ENCODE measurements at places on chromosomes 13 and 19.

DNA sequence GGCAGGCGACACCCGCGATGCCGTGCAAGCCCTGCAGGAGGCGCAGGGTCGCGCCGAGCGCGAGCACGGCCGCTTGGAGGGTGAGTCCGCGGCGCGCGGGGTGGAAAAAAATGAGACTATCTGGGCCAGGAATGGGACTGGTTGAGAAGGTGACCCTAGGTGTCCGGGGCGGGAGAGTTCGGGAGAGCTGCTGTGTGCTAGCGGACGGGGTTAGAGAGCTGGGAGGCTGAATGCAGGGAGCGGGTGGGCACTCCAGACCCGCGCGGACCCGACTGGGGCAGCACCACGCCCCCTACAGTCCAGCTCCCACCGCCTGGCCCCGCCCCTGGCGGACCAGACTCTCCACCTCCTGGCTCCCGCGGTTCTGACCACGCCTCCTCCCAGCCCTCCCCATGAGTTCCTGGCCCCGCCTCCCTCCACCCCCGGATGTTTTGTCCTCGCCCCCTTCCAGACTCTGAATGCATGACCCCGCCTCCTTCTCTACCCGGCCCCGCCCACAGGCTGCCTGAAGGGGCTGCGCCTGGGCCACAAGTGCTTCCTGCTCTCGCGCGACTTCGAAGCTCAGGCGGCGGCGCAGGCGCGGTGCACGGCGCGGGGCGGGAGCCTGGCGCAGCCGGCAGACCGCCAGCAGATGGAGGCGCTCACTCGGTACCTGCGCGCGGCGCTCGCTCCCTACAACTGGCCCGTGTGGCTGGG lies 1.5 kb downstream of the CLEC11A start:
- DNase-seq = peak; percentile 99

DNA sequence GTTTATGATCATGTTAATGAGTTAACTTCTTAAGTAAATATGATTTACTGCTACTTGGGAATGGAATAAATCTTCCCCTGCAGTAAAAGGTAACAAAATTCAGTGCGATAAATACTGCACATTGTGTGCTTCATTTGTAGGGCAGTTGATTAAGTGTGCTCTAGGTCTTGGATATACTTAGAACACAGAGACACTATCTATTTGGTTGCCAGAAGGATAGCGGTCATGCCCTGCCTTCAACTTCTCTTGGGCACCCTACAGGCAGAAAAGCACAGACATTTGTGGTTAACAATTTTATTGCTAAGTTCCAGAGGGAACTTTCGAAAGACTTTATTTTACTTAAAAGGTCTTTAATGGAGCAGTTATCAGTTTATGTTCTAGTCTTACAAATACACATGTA lies 605.8 kb downstream of the PCDH9 start:
- DNase-seq = no peak

GRCh38 chr13:95100525-95101433 lies 200.5 kb downstream of the ABCC4 start:
- no peak for DNase-seq

DNA sequence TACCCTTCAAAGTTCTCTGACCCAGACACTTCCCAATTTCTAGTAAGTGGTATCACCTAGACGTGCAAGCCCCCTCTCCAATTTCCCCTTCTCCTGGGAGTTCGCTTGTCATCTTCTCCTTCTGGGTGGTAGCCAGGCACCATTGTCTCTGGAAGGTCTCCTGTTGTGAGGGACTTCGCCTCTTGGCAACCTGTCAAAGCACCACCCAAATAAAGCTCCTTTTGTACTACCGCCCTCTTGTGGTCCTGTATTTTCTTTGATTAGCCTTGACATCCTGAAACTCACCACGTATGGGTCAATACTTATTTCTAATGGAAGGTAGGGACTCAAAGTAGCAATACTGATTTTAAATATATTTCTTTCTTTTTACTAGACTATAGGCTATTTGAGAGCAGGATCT lies 8.2 kb downstream of the GPC5 start:
- DNase-seq = no peak

DNA sequence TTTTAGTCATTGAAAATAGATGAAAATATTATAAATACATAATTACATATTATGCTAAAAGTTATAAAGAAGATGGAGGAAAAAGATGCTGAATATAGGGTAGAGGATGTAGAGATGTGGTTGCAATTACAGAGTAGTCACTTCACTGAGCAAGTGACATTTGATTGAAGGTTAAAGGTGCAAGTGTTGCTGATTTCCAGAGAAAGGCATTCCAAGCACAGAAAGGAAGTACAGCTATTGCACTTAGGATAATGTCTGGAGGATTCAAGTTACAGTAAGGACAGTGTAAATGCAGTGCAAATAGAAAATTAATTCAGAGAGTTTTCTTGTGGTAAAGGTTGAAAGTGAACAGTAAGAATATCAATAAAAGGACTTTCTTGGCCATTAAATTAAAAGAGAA lies 1721.8 kb downstream of the PCDH9 start:
- DNase-seq = no peak

DNA sequence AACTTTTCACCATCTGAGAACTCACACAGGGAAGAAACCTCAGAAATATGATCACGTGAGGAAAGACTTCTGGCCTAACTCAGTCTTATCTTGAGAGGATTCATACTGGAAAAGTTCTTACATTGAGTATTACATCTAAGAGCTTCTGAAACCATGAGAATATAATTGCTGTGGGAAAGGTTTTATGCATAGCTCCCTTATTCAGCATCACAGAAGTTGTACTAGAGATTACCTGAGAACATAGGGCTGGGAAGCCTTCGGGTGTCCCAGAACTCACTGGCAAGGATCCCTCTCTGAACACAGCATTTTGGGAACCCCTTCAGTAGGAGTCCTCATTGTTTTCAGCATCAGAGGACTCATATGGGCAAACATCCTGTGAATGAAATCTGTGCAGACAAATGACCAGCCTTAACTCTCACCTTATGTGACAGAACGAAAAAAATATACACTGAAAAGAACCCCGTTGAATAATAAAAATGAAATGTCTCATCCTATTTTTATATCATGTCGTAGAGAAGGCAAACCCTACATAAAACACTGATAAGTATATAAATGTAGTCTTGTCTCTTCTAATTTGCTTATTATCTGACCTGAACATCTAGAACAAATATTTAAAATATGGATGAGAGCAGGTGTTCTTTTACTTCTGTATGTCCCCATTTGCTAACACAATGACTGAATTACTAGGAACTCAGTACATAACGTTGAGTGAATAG lies 14.2 kb downstream of the ZNF274 start:
- DNase-seq = no peak

GRCh38 chr19:18310966-18311365 lies 11.9 kb downstream of the LSM4 start:
- no peak for DNase-seq

DNA sequence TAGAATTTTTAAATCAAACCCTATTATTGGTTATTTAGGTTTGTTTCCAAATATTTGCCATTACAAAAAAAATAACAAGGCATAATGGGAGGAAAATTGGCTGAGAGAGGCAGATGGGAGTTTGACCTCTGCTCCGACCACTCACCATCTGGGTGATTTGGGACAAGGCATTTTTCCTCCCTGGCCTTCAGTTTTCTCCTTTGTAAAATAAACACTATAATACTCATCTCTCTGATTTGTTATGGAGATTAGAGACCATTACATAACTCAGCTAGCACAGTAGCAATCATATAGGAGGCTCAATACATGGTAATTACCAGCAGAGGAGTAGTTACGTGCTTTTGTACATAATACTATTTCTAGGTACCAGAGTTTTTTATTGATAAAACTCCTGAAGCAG lies 70.2 kb upstream of the STK24 start:
- no peak for DNase-seq

DNA sequence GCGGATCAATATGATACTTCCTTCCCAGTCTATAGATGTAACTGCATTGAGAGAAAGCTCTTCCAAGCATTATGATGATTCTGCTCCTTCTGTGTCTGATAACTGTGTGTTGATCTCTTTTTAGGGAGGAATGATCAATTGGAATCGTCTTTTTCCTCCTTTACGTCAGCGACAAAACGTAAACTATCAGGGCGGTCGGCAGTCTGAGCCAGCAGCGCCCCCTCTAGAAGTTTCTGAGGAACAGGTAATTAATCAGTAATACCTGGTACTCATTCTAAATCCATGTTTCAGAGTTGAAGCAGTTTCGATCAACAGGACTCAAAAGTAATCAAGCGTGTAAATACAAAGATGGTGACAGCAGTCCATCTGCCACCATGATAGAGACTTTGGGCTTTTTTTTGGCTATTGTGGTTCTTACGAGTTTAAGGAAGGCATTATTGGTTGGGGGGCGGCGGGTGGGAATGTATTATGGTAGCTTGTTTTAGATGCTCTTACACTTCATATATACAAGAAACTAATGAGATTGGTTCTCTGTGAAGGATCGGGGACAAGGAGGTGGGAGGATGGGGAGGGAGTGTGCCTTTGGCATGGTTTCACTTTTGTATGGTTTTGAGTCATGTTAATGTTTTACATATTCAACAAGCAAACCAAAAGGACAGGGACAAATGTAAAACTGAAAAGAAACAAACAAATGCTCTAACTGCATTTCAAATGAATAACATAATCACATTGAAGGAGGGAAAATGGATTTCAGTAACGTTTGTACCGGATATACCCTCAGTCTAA lies 60.7 kb upstream of the GPR183 start:
- no peak for DNase-seq

DNA sequence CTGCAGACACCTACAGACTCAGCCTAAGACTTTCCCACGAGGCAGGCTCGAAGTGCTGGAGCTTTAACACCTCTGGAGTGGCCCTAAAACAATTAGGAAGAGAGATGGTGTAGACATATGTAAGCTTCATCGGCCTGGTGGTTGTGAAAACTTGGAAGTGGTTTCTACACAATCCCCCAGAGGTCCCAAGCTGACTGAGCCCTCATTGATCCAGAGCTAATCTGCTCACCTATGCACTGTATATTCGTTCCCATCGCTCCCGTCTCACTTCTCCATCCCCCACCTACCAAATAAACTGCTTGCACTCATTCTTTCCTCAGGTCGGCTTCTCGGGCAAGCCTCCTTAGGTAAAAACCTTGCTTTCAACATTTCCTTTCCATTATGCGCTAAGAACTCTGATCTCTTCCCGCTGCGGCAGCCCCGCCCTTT lies 767 bp upstream of the ZNF793 start:
- no peak for DNase-seq

DNA sequence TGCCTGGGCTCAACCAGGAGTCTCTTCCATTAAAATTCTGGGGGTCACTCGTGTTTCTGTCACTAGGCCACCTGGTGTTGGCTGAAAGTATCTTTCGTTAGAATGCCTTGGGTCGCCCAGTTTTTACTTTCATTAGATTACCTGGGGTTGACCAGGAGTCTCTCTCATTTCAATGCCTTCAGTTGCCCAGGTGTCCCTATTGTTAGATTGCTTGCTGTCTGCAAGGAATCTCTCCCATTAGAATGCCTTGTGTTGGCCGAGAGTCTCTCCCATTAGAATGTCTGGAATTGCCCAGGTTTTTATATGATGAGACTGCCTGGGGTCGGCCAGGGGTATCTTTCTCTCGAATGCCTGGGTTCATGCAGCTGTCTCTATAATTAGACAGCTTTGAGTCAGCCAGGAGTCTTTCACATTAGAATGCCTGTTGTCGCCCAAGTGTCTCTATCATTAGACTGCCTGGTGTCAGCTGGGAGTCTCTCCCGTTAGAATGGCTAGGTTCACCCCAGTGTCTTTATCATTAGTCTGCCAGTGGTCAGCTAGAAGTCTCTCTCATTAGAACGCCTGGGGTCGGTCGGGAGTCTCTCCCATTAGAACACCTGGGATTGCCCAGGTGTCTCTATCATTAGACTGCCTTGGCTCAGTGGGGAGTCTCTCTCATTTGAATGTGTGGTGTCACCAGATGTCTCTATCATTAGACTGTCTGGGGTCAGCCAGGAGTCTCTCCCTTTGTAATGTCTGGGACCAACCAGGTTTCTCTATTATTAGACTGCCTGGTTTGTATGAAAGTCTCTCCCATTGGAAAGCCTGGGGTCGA lies 1446.8 kb downstream of the UQCRFS1 start:
- DNase-seq = peak; percentile 58

GRCh38 chr13:39552246-39552645 lies 50.7 kb downstream of the LHFPL6 start:
- DNase-seq = no peak

GRCh38 chr13:32549788-32550187 lies 11.2 kb upstream of the N4BP2L2 start:
- DNase-seq = no peak

- DNase-seq = no peak
These were observed 121.6 kb upstream of the SPATA13 start for GRCh38 chr13:24038841-24039330.

DNA sequence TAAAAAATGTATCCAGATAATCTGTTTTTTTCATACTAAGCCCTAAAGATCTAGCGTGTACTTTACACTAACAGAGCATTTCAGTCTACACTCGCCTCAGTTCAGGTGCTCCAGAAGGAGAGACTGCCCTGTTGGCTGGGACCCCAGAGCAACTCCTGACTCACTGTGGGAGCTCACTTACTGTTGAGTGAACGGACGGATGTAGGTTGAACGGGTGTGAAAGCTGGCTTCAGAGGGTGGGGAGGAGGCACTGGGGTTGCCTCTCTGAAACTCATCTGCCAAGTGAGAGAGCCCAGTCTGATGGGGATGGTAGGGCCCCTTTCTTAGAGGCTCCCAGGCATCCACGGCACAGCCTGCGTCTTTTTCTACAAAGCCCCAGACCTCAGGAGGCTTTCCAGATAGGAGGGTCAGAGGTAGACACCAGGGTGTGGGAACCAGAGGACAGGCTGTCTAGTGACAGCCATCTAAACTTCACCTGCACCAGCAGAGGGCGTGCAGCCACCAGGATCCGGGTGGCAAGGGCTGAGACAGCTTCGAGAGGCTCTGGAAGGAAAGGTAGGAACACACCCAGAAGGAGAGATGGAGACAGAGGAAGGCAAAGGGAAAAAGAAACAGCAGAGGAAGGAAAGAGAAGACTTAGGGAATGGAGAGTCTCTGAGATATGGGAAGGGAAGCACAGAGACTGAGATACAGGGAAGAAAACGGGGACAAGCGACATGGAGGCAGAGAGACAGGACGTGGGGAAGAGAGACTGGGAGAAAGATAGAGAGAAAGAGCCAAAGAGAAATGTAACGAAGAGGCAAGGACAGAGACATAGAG lies 3.7 kb downstream of the KASH5 start:
- no peak for DNase-seq

- DNase-seq = peak; percentile 97
These were observed 15.8 kb upstream of the ZNF43 start for GRCh38 chr19:21851596-21852345.

GRCh38 chr19:51547397-51548212 lies 16.1 kb upstream of the SIGLEC6 start:
- DNase-seq = no peak

DNA sequence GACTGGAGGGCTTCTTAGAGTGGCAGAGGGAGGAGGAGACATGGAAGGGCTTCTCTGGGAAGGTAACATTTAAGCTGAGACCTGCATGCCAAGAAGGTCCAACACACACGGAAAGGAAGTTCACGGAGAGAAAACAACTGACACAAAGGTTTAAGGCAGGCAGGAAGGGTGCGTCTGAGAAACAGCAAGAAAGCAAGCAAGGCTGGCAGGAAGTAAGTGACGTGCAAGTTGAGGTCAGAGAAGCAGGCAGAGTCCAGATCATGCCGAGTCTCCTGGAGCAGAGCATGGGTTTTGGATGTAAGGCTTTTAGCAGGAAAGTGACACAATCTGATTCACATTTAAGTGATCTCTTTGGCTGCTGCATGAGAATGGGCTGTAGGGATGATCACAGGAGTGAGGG lies 60.5 kb downstream of the ATP7B start:
- DNase-seq = no peak
